ENCODE measurements at places on chromosomes 3 and 15. TPM values are rescaled to one million over a fixed set of nuclear protein-coding genes. Genes with fewer than 3 reads are reported as not detected.

DNA sequence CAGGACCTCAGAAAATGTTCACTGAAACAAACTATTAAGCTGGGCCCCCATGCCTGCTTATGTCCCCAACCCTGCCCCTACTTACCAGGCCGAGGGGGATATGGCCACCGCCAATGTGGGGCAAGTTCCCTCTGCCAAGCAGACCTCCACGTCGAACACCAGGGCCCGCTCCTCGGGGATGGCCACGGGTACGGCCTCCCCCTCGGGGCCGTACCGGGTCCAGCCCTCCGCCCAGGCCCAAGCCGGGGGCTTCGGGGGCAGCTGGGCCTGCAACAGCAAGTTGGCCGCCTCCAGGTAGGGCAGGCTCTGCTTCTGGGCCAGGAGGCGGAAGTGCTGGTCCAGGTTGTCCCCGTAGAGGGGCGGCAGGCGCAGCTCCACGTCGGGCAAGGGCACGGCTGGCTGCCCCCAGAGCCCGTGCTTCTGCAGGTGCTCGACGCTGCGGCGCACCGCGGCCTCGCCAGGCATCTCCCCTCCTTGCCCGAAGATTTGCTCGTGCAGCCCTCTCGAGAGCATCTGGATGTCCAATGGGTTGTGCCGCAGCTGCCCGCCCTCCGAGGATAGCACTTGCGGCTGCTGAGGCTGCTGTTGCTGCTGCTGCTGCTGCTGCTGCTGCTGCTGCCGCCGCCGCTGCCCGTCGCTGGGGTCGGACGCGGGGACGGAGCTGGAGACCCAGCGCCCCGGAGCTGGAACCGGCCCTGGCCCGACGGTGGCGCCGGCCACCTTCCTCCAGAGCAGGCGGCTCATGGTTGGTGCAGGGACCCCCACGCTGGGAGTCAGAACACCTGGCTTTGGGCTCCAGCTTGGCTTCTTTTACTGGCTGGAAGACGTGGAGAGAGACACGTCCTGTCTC, 1.4 kb downstream of the POLG start:
- no peak for DNase-seq

DNA sequence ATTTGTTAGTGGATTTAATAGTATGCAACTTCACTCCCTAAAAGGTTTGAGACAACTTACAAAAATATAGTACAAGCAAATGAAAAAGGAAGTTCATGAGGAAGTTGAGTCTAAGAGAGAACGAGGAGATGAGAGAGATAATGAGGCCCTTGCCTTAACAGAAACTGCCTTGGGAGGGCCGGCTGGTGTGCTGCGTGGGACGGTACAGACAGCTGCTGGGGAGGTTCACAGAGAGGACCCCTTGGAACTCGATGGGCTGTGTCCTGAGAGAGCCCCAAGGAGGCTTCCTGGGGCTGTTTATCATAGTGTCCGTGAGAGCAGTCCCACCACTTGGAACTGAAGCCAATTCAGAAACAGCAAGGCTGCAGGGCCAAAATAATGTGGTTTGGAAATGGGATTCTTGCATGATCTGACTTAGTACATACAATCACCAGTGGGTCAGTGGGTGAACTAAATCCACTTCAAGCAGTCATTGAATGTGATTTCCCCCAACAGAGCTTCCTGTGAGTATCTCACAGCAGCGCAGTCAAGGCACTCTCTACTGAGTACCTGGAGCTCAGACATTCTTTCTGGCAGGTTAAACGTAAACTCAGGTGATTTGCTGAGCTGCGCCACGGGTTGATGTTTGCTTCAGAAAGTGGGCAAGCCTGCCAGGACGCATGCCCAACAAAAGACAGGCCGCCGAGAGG, 90.8 kb downstream of the CRTC3 start:
- no peak for DNase-seq

- DNase-seq, result peak; percentile 61
These were observed 83.4 kb downstream of the MESD start for GRCh38 chr15:80906159-80906766.

DNA sequence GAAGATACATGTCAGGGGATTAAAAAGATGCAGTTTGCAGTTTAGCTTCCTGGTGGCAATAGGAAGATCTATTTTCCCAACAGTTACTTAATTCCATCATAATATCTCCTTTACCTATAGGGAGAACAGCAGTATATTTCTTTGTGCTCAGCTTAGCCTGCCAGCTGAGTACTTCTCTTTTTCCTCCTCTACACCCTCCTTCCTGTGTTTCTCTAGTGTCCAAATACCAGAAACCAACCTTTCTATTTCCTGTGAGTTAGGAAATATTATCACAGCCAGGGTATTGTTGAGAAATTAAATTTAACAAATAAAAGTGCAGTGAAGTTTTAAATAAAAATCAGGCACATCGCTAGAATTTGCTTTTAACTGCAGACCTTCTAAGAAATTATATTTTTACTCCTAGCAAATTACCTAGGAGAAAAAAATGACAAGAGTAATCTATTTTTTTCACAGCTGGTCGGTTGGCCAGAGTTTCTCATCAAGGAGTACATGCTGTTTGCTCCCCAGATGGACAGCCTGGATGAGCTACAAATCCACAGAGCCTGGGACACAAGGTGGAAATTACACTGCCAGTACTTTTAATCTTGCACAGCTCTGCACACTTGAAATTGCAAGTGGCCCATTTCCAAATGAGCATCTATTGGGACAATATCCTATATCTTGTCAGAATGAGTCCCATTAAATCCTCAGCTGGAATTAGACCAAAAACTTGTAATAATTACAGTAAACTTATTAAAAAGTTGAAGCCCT, 185.2 kb upstream of the CFAP20DC start:
- no peak for DNase-seq

DNA sequence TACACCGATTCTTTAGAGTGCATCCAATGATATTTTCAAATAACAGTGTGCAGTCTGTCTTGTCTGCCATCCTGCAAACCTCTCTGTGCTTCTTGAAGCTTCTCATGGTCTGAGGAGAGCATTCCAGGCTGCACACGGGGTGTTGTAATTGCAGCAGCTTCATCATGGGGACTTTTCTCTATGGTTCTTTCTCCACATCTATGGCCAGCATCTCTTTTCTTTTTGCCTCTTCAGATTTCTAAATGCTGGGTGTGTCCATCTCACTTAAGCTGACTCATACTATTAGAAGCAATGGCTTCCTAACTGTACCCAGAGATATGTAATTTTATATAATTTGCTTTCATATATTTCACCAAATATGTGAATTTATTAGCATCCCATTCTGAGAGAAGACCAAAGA, 63.8 kb upstream of the EPHB3 start:
- DNase-seq, result peak; percentile 26

- DNase-seq, result peak; percentile 79
These were observed 22.1 kb upstream of the PRR23E start for GRCh38 chr3:127170814-127171213.

DNA sequence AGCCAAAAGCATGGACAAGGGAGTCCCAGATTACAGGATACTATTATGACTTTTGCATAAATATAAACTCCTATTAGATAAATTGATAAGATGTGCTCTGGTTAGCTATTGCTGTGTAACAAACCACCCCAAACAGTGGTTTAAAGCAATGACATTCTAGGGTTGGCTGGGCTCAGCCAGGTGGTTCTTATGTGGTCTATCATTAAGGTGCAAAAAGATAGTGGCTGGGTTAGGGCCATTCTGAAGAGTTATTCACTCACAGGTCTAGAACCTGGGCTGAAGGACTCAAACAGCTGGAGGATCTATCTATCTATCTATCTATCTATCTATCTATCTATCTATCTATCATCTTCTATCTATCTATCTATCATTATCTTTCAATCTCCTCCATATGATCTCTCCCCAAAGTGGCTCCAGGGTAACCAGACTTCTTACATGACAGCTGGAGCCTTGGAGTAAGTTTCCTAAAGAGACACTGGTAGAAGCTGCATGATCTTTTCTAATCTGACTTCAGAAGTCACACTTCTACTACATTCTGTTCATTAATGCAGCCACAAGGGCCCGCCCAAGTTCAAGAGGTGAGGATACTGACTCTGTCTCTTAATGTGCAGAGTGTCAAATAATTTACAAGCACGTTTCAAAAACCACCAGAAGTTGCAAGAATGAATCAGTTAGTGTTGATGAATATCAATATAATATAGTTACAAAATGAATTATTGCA, 74.9 kb upstream of the XCR1 start:
- DNase-seq, result no peak

DNA sequence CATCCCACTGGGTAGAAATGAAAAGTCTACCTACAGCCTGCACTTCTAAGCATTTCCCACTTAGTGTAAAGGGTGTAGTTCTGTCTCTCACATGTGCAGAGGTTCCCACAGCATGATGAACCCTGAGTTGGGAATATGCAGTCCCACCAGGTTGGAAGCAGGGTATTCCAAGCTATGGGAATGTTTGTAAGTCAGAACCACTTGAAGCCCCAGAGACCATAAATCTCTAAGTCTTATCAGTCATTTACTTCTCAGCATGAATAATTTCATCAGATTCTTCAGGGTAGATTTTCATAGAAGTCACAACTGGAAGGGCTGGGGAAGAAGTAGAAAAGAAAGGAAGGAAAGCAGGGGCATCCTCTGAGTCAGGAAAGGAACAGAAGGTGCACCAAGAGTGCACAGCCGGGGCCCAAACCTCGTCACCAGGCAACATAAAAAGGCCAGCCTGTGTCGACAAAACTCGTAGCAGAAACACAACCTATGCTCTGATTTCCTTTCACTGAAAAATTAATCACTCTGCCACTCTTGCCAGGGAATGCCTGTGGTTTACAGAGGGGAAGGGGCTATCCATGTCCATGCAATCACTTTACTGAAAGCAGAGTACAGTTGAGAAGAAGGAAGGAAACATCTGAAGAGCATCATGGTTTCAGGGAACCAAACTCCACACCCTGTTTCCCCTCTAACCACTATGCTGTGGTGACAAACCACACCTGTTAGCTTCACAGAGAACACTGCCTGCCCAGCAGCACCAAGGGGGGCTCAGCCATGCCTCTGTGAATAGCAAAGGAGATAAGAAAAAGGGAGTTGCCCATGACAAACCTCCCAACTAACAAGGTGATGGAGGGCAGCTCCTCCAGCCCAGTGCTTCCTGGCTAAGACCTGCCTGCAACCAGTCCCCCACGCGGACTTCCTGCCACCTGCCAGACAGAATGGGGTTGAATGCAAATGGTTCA, 40.5 kb downstream of the SH3BP5 start:
- DNase-seq, result peak; percentile 53

DNA sequence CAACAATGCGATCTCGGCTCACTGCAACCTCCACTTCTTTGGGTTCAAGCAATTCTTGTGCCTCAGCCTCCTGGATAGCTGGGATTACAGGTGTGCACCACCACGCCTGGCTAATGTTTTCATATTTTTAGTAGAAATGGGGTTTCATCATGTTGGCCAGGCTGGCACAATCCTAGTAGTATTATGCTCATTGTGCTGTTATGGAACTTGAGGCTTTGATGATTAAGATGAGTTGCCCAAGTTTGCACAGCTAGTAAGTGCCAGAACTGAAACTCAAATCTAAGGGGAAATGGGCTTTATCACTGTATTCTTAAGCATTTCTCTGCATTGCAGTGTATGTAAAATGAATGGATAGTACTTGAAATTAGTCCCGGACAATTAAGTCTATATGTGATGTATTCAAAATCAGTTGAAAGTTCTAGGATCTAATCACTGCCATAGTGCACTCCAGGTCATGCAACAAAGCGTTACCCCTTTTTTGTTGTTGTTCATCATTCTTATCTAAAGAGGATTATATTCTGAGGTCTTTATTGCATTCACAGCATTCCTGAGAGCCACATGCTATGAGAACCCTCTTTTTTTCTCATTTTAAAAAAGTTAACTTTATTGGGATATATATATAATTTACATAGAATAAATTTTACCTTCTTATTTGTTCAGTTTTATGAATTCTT, 378.7 kb upstream of the CNTN6 start:
- DNase-seq, result peak; percentile 23

DNA sequence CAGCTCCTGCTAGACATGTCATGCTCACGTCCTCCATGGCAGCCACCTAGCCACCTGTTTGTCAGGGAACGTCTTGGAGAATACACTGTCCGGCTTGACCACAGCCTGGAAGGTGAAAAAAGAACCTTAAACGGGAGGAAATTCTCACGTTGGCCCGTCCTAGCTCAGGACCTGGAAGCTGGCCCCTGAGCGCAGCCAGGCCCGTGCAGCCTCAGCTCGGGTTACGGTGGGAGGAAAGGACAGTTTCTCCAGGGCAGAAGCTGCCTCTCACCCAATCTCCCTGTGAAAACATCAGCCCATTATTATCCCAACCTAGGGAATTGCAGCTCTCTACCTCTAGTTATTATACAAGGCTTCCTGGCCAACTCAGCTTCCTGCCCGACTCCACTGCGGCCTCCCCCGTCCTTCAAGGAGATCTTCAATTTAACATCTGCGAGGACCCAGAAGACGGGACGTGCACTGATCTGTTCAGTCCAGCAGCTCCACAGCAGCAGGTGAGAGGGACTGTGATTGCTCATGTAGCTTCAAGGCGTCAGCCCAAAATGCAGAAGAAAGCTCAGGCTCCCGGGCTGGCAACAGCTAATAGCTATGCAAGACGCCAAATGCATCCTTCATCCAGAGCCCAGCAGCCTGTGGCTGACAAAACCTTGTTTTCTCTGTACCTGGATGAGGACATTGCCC, 84.7 kb downstream of the ADAMTS17 start:
- no peak for DNase-seq

GRCh38 chr3:59884409-59884808, 834.6 kb upstream of the CFAP20DC start:
- no peak for DNase-seq

The DAPK2 gene
- total RNA-seq, result 0.23 TPM

The RETNLB gene
- not detected for total RNA-seq

The TM2D3 gene
- 57.0 TPM for total RNA-seq

The ADCY5 gene
- total RNA-seq, result 0.63 TPM

Data from SJCRH30 (cell line).